ENCODE measurements at places on chromosomes 13 and 19.

DNA sequence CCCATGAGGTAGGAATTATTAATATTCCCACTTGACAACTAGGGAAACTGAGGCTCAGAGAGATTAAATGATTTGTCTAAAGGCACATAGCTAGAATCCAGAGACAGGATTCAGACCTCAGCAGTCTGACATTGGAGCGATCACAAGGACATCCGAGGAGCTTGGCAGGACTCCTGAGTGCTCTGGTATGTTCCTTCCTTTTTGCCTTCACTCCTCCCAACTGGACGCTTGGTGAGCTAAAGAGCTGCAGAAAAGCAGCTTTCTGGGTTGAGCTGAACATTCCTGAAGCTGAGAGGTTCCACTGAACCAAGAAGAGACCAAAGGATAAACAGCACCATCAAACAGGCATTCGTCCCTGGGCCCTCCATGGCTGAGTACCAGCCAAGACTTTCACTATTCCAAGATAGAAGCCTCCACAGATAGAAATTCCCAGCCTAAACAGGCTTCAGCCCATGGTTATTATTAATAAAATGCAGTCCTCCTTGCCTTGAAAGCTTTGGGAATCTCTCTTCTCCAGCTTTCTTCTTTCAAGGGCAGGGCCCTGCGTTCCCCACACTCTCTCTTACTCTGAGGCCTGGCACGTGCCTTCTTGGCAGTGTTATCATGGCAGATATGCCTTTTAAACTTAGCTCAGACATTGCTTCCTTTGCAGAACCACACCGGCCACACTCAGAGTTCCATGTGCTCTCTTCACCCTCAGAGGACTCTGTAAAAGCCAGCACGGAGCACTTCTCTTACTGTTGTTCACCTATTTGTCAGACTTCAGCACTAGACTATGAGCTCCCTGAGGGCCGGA is 97.1 kb downstream of the CYSLTR2 start:
- no peak for DNase-seq

DNA sequence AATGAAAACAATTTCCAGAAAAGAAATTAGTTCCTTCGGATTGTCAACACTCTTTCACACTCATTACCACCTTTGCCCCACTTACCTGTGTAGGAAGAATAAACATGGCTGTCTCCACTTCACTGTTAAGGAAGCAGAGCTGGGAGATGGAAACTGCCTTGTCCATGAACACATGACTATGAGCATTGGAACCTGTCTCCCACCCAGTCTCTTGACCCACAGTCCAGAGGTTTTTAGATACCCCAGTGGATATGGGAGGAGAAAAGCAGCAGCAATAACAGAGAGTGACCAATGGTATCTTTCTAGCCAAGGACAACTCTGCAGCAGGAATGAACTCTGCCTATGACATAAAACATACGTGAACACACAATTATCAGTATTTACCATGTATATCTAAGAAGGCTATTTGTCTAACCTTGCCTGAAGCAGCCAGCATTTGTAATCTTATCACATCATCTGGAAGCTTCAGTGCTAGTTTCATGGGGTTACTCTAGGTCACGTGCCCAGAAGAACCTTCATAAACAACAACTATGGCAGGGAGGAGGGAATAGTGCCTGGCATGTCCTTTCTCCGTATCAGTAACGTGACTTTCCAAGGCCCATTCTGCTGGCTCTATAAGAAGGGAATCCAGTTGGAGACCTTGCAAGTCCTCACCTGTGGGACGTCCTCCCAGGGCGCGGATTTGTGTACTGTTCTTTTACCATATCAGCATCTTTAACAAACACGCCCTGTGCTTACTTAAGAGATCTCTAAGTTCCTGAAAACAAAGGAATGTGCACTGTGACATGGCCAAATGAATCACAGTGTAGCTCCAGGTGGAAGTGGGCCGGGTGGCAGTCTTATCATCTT is 221.8 kb upstream of the UBL3 start:
- DNase-seq: no peak

GRCh38 chr19:31818798-31819105 is 469.5 kb upstream of the TSHZ3 start:
- no peak for DNase-seq

DNA sequence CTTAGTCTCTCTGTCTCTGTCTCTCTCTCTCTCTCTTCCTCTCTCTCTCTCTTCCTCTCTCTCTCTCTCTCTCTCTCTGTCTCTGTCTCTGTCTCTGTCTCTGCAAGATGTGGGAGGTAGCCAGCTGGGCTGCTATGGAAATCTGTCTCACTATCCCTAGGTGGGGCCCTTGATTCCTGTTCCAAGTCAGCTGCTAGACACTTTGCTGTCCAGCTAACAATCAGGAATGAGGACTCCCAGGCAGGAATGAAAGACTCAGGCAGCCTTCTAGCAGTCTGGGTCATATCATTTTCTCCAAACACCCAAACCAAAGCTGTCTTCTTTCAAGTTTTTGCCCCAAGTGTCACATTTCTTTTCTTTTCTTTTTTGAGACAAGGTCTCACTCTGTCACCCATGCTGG is 23.2 kb downstream of the CATSPERD start:
- no peak for DNase-seq

- no peak for DNase-seq
These were observed 248.4 kb downstream of the RFC3 start for GRCh38 chr13:34066344-34066743.

DNA sequence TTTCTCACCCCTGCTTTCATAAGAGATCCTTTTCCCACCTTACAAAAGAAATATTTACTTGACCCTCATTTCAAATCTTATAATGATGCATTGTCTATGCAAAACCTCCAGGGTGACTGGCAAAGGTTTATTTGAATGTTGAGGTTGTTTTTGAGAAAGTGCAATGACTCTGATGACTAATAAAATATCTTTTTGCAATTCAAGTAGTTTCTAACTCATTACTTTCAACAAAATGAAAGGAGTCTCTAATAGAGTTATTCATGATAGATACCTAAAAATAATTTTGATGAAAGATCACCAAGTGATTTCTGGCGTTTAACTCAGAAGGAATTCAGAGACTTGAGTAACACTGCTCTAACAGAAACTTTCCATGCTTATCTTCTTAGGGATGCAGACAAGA is 144.2 kb downstream of the FOXO1 start:
- DNase-seq: no peak

- DNase-seq: no peak
These were observed 106.3 kb downstream of the KCTD15 start for GRCh38 chr19:33902802-33903488.

DNA sequence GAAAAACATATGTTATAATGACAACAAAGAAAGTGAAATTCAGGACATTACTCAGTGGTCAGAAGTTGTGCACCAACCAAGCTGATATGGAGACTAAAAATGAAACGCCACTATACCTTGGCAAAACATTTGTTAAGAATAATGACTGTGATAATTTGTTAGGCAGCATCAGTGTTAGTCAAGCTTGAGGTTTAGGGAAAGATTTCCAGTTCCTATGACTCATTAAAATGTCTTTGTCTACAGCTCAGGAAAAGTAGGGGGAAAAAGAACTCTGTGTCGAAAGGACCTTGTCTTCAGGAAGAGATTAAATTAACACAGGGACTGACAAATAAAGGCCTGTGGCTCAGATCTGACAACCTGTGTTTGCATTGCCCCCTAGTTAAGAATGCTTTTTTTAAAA is 764.1 kb upstream of the SLITRK6 start:
- no peak for DNase-seq

DNA sequence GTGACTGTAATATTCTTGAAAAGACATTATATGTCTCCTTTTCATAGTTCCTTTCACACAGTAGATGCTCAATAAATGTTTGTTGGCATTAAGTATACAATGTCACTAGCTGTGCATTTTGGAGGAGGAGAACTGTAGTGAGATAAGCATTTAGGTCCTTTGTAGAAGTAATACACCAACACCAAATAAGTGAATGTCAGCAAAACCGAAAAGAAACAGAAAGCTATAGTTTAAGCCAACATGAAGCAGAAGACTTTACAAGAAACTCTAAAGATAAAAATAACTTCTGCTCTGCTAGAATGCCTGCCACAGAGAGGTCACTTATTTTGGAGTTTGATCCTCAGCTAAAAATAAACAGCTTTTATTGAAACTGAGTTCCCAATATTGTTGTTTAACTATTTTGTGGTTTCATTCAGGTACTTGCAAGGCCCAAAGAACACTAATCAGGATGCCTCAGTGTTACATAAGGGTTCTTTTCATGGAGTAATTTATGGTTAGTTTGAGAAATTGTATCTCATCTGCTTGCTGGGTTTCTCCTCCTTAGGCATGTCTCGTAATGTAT is 86.2 kb downstream of the STARD13 start:
- DNase-seq: no peak

DNA sequence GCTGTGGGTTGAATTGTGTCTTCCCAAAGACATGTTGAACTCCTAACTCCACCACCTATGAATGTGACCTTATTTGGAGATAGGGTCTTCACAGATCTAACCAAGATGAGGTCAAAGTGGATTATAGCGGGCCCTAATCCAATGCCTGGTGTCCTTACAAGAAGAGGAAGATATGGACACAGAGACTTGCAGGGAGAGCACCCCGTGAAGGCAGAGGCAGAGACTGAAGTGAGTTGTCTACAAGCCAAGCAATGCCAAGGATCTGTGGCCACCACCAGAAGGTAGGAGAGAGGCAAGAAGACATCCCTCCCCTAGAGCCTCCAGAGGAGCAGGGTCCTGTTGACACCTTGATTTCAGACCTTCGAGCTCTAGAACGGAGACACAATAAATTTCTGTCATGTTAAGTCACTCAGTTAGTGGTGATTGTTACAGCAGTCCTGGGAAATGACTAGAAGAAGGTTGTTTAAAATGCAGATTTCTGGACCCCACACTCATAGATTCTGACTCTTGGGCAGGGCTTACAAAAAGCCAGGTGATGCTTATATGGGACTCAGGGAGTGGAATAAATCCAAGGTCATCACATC is 70.6 kb downstream of the FGF9 start:
- no peak for DNase-seq

DNA sequence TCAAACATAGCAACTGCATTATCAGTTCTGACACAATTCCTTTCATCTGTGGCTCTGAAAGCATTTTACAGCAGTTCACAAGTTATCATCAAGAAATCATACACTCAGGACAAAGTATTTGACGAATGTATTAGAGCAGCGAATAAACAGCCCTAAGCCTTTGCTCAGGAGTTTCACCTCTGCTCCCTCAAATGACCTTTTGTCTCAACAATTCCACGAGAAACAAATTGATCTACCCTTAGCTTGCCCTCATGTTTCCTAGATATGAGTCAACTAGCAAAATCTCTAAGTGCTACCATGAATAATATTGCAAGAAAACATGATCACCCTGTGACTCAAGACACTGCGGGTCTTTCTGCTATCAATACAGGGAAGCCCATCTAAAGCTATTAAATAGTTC is 396.1 kb downstream of the EFNB2 start:
- no peak for DNase-seq

- no peak for DNase-seq
These were observed 4.1 kb downstream of the IRS2 start for GRCh38 chr13:109782066-109782822.

DNA sequence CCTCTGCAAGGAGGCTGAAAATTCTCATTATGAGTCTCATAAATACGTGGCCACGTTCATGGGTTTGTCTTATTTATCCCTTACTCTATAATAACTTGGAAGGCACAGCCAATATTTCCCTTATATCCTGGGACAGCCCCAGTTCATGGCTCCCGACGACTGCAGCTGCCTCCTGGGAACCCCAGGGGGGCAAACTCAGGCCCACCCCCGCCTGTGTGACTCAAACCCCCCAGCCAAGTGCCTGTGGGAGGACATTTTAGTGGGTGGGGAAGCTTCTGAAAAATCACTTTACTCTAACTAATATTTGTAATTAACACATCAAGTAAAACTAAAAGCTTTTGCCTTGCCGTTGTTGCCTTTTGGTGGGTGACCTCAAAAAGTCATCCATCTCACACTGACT is 14.3 kb downstream of the RASA3 start:
- DNase-seq: no peak

DNA sequence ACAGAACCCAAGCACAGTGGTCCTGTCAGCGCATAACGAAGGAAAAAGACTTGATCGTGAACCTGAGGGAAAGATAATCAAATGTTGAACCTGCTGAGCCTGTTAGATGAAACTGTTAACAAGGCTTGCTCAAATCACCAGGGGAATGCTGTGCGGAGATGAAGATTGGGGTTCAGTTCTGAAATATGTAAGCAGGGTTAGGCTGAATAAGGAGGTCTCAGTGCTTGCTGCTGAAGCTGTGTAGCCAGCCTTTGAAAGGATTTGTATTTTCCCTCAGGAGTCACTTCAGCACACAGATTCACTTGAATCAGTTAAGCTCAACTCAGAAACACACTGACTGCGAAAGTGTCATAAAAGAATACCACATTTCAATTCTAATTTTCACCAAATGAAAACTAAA is 793.5 kb downstream of the OLFM4 start:
- DNase-seq: no peak

GRCh38 chr19:13118424-13119193 is 545 bp downstream of the NACC1 start:
- DNase-seq: no peak
